ENCODE measurements at places on chromosomes 16 and 17.

- DNase-seq: no peak
Measured at GRCh38 chr16:80033783-80034468, 433.4 kb upstream of the MAF start.

DNA sequence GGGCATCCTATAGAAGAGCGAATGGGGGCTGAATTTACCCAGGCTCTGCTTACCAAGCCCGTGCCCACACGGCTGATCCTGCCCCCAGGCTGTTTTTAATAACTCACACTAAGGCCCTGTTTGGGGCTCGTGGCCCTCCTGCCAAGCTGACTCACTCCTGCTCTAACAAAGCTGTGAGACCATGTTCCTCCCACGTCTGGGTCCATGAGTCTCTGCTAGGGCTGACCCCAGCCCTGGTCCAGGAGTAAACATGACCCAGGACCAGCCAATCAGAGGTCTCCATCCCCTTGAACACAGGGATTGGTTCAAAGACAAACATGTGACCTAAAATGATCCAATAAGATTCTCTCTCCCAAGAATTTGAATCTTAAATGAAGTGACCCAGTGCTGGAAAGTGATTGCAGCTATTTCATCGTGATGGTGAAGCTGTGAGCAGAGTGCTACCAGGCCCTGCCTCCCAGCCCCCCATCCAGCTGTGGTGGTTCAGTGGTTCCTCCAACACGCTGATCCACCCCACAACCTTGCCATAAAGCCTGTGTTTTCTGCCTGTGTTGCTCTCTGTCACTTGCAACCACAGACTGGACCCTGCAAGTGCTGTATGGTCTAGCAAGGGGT, 57.2 kb downstream of the C16orf82 start:
- DNase-seq: no peak

- DNase-seq: no peak
Measured at GRCh38 chr17:42849451-42850181, 1.4 kb upstream of the AOC3 start.

DNA sequence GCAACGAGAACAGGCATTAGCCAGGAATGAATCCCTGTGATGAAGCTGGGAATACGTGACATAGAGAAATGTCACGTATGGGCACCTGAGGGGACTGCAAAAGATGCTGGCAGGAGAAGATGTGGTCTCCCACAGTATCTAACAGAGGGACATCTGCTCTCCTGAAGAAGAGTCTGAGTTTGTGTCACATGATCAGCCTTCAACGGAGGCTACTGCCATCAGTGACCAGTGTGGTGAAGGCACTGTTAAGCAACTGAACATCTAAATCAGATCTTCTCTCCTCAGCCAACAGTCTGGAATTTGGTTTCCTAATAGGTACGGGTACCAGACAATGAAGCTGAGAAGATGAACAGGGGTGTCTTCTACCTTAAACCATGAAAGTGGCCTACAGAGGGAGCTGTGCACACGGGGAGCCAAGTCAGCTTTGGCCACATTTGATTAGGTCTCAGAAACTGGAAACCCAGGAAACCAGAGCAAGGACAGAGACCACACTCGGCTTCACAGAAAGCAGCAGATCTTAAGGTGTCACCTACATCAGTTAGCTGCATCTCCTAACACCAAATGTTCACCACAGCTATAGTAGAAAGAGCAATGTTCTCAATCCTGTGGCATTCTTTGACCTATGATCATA, 41.8 kb downstream of the BRD7 start:
- peak; percentile 76 for DNase-seq

DNA sequence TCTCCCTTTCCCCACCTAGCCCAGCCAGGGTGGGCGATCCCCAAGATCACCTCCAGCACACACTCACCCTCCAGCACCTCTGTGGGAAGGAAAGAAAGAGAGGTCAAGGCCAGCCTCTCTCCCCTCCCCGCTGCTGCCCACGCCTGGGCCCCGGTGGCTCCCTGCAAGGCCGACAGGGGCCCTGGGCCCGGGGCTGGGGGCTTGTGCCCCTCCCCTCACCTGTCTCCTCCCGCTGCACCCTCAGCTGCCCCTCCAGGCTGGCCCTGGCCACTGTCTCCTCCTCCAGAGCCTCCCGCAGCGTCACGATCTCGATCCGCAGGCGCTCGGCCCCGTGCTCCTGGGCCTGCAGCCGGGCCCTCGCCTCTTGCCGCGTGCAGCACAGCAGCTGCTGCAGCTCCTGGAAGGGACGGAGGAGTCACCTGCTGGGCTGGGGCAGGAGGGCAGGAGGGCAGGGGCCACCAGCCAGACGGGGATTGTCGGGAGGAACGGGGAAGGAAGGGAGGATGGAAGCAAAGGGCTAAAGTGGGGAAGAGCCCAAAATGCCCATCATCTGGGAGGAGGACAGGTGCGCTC, 19.2 kb downstream of the RABEP2 start:
- no peak for DNase-seq

- no peak for DNase-seq
Measured at GRCh38 chr16:69769404-69769803, 7.3 kb downstream of the WWP2 start.

DNA sequence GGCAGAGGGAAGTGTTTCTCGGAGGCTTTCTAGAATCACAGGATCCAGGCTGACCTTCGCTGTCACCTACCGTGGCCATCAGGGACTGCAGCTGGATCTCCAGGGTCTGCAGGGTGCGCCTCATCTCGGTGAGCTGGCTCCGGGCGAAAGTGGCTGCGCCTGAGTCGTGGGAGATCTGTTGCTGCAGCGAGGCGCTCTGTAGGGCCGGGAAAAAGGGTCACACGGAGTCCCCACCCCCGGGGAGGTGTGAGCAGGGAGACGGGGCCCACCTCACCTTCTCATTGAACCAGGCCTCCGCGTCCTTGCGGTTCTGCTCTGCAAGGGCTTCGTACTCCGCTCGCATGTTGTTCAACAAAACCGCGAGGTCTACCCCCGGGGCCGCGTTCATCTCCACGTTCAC, 2.9 kb downstream of the KRT28 start:
- no peak for DNase-seq

DNA sequence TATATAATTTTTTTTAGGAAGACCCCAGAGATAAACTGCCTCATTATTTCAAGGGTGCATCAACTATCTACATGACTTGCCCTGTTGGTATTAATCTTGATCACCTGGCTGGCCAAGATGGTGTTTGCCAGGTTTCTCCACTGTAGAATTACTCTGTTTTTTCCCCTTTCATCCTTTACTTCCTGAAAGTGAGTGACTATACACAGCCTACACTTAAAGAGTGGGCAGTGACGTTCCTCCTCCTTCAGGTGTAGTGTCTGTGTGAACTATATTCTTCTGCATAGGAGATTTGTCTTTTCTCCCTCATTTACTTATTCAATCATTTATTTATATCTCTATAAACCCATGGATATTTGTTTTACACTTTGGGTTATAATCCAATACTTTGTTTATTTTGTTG, 246.7 kb downstream of the IRF8 start:
- no peak for DNase-seq

DNA sequence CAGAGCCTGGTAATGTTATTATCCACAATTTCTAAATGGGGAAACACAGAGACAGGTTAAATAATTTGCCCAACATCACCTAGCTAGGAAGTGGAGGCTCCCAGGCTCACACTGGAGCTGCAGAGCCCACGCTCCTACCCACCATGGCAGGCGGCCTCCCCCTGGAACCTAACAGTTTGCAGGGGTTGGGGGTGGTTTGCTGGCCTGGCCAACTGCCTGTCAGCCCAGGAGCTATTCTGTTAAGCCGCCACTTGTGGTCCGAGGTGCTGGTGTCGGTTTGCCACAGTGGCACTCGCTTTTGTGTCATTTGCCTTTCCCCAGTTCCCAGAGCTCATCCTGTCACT, 3.6 kb downstream of the PRCD start:
- no peak for DNase-seq

DNA sequence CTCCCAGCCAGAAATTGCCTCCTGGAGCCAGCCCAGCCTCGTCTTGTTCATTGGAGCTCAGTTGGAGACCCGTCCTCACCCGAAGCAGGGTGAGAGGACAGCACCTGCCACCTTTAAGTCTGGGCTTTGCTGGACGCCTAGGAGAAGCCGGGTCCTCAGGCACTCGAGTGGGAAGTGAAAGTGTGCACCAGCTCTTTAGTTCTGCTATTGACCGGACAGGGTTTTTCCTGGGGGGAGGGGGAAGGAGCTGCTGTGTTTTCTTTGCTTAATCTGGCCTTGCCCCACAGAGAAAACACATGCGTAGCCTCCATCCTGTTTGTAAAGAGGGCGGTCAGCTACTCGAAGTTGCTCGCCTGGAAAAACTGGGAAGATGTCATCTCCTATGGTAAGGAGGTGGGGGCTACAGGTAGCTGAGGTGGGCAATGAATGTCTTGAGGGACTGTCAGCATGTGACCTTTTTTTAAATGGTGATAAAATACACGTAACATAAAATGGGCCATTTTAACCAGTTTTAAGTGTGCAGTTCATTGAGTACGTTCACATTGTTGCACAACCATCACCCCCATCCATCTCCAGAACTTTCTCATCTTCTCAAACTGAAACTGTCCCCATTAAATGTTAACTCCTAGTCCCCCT, 34.4 kb downstream of the CMIP start:
- no peak for DNase-seq

DNA sequence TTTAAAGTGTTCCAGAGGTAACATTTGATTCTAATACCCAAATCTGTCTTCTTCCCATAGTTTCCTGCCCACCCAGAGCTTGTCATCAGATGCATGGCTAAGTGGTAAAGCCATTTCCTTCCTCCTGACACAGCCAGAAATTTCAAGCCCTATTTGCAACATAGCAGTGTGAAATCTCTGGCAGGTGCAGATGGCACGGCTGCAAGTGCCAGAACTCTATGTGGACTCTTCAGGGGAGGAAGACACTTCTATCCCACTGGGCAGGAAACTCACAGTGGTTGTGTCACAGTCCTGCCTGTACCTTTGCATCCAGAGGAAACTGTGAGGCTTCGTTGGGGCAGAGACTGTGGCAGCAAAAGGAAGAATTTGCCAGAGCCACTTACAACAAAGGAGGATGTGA, 13.2 kb downstream of the DYNLRB2 start:
- DNase-seq: no peak

DNA sequence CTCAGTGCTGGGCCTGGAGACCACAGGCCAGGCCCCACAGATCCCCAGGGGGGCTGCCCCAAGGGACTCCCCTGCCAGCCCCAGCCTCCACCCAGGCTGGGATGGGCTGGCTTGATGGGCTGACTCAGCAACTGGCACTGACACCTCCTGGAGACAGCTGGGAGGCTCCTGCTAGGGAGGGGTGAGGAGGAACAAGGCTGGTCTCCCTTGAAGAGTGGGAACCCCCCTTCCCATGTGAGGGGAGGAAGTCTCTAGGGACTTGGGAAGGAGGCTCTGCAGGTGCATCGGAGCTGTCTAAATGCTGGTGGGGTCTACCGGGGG, 10.4 kb downstream of the NHERF1 start:
- DNase-seq: no peak

DNA sequence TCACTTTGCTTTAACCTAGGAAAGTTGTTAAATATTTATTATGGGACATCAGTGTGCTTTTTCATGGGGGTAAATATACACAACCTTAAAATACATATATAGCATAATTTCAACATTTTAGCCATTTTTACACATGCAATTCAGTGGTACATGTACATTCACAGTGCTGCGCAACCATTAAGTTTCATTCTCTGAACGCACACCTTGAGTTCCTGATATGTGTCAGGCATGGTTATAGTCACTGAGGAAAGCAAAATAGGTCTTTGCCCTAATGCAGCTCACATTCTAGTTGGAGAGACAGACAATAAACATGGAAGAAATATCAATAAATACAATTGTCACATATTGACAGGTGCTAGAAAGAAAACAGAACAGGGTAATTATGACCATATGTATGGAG, 12.8 kb upstream of the CNEP1R1 start:
- DNase-seq: no peak

- no peak for DNase-seq
Measured at GRCh38 chr17:19366637-19366972, 4.1 kb upstream of the B9D1 start.

- DNase-seq: no peak
Measured at GRCh38 chr16:75550211-75550662, 5.8 kb downstream of the TMEM231 start.

GRCh38 chr17:56910509-56911235, 3.2 kb downstream of the TRIM25 start:
- no peak for DNase-seq

DNA sequence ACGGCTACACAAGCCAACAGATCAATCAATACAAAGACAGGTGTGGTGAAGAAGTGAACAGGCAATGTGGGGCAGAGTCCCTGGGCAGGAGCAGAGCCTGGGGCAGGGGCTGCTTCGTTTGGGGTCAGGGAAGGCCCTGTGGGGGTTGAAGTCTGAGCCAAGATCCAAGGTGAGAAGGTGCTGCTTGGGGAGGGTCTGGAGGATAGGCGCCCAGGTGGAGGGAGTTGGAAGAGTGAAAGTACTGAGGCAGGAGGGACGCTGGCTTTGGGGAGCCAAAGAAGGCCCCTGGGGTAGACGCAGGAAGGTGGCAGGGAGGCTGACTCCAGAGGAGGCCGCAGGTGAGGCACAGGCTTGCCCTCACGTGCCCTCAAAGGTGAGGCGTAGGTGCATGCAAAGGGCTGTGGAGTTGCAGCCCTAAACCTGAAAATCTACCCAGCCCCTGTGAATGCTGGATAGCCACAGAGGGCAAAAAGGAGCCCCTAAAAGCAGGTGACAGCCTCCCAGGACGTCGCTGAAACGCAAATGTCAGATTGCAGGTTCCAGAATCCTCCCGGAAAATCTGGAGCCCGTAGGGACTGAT, 33.3 kb downstream of the WFDC1 start:
- no peak for DNase-seq

- no peak for DNase-seq
Measured at GRCh38 chr16:85605912-85606841, 6.9 kb upstream of the GSE1 start.

DNA sequence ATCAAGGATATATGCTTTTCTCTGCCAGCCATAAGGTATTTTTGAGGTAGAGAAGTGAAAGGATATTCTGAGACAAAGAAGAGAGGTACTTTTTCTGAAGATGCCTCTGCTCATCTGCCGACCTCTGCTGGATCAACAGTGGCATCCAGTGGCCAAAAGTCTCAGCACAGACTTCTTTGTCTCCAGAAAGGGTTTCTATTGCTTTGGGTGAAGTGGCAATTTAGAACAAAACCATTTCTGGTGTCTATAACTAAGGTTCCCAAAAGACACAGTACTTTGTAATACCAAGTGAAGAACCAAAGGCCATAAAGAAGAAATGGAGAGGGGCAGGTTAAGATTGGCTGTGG, 155.2 kb upstream of the C17orf78 start:
- peak; percentile 28 for DNase-seq

DNA sequence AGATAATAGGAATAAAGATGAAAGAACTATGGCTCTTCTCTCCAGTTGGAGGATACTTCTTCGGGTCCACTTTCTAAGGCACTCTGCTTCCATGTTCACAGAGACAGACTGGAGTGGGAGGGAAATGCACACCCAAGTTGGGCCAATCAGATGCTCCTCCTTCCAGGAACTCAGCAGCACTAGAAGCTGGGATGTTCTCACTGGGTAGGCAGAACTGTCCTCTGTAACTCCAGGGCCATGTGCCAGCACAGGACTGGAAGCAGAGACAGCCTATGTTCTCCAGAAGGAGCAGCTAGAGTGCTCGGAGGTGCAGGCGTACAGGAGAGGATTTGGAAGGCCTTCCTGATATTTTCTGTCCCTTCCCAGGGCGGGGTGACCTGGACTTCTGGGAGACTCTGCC, 49.9 kb upstream of the SREBF1 start:
- DNase-seq: no peak

Data from effector memory CD8-positive, alpha-beta T cell (primary cell).